CD4-positive, alpha-beta T cell treated with Interleukin-15 for 4 hours (primary cell): ENCODE measurements at places on chromosomes 2 and 18.

DNA sequence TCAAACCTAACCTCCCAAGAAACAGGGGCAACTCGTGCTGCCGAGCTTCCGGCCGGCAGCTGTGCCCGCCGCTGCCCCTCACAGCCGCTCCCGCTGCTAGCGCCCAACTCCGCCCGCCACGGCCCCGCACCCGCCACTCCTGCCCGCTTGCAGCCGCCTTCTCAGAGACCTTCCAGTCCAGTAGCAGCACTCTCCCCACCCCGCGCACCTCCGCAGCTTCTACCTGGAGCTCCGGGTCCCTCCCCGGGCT is 722 bp upstream of the C2orf15 start:
- no peak for DNase-seq

- DNase-seq, result no peak
Measured at GRCh38 chr2:22499082-22499839, 885.7 kb upstream of the KLHL29 start.

DNA sequence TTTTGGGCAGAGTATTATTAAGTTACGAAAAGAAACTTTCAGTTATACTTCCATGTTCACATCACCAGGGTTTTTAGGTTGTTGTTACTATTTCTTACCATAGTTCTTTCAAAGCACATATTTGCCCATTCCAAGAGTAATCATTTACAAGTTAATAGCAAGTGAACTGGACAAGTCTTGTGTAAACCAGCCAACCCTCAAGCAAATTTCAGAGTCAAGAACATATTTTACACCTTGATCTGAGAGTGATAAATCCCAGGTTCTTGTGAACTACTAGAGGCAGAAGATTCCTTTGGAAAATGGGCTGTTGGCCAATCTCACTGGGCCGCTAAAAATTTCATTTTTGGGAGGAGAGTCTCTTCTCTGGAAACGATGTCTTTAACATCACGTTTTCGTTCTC is 2.7 kb upstream of the ASAP2 start:
- no peak for DNase-seq

GRCh38 chr2:224918626-224919471 is 123.4 kb downstream of the DOCK10 start:
- DNase-seq, result no peak

DNA sequence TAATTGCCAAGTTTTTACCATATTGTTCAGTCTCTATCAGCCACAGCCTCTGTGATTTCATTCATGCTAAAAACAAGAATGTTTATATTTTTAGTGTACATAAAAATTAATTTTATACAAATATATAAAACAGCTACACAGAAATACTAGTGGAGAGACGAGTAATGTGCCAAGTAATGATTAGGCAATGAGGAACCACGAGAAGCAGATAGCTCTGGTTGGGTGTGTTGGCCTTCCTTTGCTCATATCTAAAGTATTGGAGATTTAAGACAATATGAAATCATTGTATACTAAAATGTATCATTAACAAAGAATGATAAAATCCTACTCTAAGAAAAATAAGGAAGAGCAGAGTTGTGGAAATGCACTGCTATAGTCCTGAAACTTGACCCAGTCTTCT is 326.7 kb downstream of the AGAP1 start:
- no peak for DNase-seq

DNA sequence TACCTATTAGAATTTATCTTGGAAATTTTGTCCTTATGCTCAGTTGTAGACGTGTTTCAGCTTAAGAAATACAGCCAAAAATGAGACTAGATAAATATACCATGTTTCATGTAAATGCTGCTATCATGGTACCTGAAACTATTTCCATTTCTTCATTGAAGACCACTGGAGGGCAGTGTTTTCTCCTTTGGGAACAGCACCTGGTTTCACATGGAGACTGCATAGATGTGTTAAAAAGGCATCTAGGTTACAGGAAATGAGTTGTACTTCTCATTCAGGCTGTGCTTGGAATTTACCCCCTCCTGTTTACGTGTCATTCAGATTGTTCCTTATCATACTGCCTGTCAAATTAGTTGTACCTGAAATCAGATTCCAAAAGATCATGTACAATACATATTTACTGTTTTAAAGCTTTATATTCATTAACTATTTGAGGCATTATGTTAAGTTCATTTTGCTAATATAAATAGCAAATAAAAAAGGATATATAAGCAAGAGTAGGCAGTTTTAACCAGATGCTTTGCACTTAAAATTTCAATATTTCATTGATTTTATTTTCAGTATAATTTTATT is 57.3 kb upstream of the PSMD14 start:
- DNase-seq, result peak; percentile 40
